Stimulated activated CD4-positive, alpha-beta T cell treated with anti-CD3 and anti-CD28 coated beads, Interleukin-1b, Interleukin-23, amount 100 ng/mL, for 4 hours (primary cell): ENCODE measurements at places on chromosomes 4 and X.

- DNase-seq: no peak
Measured at GRCh38 chr4:168925789-168926490, 84.1 kb downstream of the CBR4 start.

DNA sequence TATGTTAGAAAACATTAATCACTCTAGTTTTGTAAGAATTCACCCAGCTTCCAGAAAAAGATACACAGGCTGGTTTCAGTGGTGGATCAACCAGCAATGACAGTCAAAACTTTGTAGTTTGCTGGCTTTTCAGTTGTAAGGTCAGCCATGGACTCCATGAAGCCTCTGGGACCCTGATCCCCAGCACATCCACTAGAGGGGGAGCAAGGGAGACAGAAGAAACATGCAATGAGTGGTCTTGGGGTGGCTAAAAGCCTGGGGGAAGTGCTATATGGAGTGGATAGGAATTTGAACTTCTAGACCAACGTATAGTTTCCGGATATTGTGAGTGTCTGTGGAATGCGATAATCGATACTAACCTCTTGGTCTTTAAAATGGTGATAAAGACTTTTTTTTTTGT, 72.7 kb downstream of the AFF2 start:
- no peak for DNase-seq

GRCh38 chr4:172050911-172051310, 237.7 kb downstream of the GALNTL6 start:
- no peak for DNase-seq

DNA sequence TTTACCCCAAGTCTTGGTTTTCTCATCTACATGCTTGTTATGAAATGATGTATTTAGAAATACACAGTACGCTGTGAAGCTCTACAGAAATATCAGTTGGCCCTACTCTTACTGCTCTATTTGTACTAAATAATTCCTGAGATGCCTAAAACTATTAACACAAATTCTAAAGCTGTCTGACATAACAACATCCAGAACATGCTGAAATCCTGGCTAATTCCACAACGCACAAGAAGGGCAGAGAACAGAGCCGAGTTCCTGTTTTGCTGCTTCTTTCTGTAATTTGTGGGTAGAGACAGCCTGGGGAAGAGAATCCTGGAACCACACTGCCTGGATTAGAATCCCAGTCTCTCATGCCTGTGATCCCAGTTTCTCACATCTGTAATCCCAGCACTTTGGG, 59.0 kb downstream of the ZNF827 start:
- no peak for DNase-seq

- no peak for DNase-seq
Measured at GRCh38 chr4:89674876-89675459, 162.0 kb downstream of the SNCA start.

DNA sequence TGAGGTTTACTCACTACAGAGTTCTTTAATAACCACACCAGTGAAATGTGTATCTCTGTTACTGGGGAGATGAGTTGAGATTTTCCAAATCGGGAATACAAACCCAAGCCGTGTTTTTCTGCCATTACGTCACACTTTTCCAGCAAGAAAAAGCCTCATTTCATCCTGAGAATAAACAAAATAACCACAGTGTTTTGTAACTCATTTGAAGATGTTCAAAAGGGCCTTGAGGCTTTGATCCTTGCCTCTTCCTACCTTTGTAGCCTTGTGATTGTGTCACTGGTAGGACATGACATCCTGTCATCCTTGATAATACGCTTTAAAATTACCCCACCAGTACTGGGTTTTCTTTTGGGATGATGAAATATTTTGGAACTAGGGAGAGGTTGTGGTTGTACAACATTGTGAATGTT, 2.9 kb downstream of the USP11 start:
- no peak for DNase-seq

DNA sequence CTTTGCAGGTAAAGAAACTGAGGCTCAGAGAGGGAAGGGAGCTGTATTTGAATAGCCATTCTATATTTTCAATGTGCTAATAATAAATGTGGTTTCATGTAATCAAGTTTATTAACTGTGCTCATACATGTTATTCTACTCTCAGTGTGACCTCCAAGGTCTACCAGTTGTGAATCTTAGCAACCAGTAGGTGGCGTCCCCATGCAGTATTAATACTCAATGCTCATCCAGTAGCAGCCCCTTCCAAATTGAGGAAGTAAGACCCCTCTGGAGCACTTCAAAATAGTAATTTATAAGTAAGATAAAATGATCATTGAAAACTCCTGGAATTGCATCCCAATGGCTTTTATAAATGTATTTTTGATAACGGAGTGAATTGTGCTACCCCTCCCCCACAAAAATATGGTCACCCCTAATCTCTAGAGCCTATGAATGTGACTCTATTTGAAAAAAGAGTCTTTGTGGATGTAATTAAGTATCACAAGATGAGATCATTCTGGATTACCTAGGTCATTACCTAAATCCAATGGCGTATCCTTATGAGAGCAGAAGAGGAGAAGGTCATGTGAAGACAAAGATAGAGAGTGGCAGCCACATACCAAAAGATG, 20.4 kb upstream of the SEPSECS start:
- DNase-seq: no peak

GRCh38 chrX:44156726-44157125, 183.5 kb upstream of the NDP start:
- DNase-seq: no peak
